Left lung (tissue), 14 donors: ENCODE measurements at places on chromosomes 4 and X.

GRCh38 chrX:87518504-87518903, 902 bp downstream of the KLHL4 start:
- no peak overlapping the region for H3K27ac ChIP-seq
- peak overlapping the region; percentile 4 for H3K4me3 ChIP-seq
- H3K27me3 ChIP-seq = no peaks in the 10 kb centered on the region
- no peaks in the 10 kb centered on the region for H3K36me3 ChIP-seq

DNA sequence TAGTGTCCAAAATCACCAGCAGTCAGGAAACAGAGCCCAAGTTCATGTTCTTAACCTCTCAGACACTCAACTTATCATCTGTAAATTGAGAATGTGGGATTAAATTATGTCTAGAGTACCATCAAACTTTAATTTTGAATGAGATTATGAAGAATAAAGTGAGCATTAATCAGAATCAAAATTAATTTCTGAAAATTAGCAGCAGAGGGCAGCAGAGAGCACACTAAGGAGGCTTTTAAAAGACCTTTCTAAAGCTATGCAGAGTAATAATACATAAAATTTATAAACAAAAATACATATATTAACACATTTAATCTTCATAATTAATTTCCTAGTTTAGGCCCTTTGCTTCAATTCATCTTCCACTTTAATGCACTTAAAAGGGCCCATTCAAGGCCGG, 7.1 kb downstream of the TASL start:
- no peaks in the 10 kb centered on the region for H3K4me1 ChIP-seq
- no peak overlapping the region for H3K4me3 ChIP-seq
- H3K27ac ChIP-seq = no peak overlapping the region
- no peaks in the 10 kb centered on the region for H3K27me3 ChIP-seq
- no peak for DNase-seq

DNA sequence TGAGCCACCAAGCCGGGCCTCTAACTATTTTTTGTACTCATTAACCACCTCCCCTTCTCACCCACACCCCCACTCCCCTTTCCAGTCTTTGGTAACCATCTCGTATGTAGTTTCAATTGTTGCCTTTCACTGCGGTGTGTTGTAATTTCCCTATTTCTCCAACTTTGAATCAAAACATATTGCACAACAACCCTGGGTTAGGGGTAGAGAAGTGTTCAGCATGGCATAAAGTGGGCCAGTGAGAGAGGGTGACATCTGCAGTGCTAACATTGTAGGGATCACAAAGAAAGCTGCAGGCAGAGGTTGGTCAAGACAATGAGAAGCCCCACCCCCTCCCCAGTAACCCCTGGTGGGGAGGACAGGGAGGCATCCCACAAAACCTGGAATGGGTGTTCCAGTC, 92.7 kb downstream of the SPATA18 start:
- no peak overlapping the region for H3K27ac ChIP-seq
- no peaks in the 10 kb centered on the region for H3K4me1 ChIP-seq

- peak within 1 kb of the TSS; percentile 61 for H3K4me3 ChIP-seq
- H3K36me3 ChIP-seq = no peaks in the 10 kb centered on the region
- peaks cover 4% of the 10 kb centered on the region for H3K27me3 ChIP-seq
- no peak for DNase-seq
These were observed at the start of gene MAOA for GRCh38 chrX:43656005-43656494. MAOA (plus strand) TSS chrX:43656299; CDS start chrX:43656342, 43 bp downstream.

- no peaks in the 10 kb centered on the region for H3K27me3 ChIP-seq
- H3K4me1 ChIP-seq = no peaks in the 10 kb centered on the region
- no peak overlapping the region for H3K4me3 ChIP-seq
- H3K27ac ChIP-seq = no peak overlapping the region
These were observed 72.3 kb downstream of the PAK3 start for GRCh38 chrX:111168314-111168713.

GRCh38 chr4:164892018-164892417, 15.0 kb downstream of the APELA start:
- no peak for DNase-seq
- no peaks in the 10 kb centered on the region for H3K27me3 ChIP-seq
- H3K4me3 ChIP-seq = no peak overlapping the region
- no peaks in the 10 kb centered on the region for H3K36me3 ChIP-seq

DNA sequence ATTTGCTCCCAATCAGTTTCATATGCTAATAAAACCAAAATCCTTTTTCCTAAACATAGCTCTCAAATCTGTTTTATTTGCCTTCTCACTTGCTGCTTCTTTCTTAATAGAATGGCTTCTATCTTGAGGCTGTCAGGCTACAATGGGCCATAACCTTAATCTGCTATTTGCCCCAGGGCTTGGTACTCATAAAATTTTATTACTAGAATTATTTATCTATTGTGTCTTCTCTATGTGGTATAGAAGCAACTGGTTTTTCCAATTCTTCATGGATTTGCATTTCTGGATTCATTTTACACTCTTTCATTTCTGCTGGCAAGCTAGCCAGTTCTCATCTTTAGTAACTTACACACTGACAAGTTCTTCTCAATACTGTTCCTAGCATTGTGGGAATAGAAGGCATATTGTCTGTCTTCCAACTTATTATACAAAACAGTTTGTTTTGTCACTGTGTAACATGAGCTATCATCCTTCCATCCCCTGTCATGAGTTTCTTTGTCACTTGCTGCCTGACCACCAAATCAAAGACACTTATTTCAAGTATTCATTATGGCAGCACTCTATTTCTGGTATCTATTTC, 96.6 kb upstream of the KCNIP4 start:
- no peaks in the 10 kb centered on the region for H3K36me3 ChIP-seq
- no peaks in the 10 kb centered on the region for H3K4me1 ChIP-seq
- no peaks in the 10 kb centered on the region for H3K27me3 ChIP-seq
- H3K27ac ChIP-seq = no peak overlapping the region
- H3K4me3 ChIP-seq = no peak overlapping the region
- DNase-seq = no peak

DNA sequence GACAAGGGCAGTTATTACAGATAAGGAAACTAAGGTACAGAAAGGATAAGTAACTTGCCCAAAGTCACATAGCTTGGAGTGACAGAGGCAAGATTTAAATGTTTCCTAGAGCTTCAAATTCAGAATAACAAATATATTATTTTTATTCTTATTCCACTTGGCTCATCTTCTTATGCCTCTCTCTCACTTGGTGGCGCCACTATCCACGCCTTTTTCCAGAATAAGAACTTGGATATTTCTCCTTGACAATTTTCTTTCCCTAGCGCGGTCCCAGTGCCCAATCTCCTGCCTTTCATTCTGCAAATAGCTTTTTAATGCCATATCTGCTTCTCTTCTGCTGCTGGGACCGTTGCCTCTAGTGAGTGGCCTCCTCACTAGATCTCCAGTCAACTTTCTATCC, 78.5 kb downstream of the MSN start:
- no peak overlapping the region for H3K27ac ChIP-seq
- no peak for DNase-seq
- no peaks in the 10 kb centered on the region for H3K27me3 ChIP-seq
- H3K36me3 ChIP-seq = no peaks in the 10 kb centered on the region
- no peaks in the 10 kb centered on the region for H3K4me1 ChIP-seq

DNA sequence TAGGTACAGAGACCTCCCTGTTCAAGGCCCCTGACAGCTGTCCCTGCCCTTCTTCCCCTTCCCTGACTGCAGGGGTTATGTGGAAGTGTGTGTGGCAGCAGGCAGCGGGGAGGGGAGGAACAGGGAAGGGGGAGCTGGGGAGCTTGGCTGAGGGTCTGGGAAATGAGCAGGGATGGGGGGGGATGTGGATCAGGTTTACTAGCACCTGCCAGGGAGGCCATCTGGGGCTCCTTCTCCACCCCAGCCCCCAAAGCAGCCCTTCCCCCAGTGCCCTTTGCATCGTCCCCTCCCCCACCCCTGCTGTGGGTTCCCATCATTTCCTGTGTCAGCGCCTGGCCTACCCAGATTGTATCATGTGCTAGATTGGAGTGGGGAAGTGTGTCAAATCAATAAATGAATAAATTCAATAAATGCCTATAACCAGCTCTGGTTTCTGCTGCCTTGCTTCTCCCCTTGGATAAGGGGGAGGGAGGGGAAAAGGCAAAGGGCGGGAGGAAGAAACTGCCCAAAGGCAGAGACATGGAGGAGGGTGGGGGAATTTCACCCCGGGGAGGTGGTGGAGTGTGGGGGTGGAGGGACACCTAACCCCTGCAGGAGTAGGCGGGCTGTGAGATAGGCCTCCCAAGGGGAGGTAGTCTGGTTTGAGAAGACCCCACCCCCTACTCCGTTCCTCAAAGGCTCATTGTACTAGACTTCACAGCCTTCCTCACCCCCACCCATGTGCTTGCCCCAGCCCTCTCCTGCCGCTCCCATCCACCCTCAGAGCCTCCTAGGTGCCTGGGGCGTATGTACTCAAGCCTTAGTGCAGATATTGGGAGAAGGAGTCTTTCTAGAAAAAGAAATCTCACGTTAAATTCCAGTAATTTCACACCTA, 3.2 kb downstream of the CXorf65 start:
- peak; percentile 40 for DNase-seq
- peaks cover 3% of the 10 kb centered on the region for H3K4me1 ChIP-seq
- H3K27ac ChIP-seq = peak overlapping the region; percentile 61

DNA sequence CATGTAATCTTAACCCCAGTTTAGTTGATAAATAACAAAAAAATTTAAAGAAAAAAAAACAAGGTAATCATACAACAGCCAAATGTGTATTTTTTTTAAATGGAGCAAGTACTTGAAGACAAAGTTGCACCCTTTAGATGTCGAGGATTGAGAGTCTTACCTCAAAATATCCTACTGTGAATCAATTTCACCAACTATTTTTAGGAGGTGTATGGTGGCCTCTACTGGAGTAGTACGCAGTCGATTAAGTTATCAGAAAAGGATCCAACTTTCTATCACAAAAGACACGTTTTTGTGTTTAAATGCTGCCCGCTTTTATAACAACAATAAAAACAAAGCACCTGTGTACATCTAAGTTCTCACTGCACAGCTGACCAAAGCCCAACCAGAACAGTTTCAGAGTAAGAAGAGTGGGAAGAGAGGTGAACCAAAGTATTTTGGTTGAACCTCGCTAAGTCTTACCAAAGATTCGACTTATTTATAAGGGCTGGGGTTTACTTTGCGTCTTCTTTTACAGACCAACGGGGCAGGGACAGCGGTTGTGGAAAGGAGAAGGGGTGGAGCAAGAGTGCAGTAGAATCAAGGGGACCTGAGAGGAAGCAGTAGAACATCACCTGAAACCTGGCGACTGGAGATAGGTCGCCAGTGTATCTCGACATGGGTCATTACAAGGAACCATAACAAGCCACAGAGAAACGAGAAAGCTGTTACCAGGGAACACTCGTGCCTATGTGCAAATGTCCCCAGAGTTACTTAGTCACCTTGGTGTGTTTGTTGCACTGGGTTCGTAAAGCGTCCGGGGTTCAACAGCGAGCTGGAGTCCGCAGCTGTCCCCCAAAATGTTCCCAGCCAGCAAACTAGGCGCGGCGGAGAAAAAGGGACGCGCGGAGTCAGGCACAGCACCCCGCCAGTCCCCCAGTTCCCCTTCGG, 1.1 kb downstream of the RPS6KA6 start:
- no peak for DNase-seq
- peak overlapping the region; percentile 33 for H3K4me3 ChIP-seq
- no peaks in the 10 kb centered on the region for H3K36me3 ChIP-seq
- H3K27me3 ChIP-seq = peaks cover 19% of the 10 kb centered on the region
- no peaks in the 10 kb centered on the region for H3K4me1 ChIP-seq

GRCh38 chr4:157280673-157281072, 60.1 kb downstream of the GRIA2 start:
- no peak for DNase-seq
- no peak overlapping the region for H3K4me3 ChIP-seq
- H3K27me3 ChIP-seq = no peaks in the 10 kb centered on the region
- H3K4me1 ChIP-seq = no peaks in the 10 kb centered on the region

DNA sequence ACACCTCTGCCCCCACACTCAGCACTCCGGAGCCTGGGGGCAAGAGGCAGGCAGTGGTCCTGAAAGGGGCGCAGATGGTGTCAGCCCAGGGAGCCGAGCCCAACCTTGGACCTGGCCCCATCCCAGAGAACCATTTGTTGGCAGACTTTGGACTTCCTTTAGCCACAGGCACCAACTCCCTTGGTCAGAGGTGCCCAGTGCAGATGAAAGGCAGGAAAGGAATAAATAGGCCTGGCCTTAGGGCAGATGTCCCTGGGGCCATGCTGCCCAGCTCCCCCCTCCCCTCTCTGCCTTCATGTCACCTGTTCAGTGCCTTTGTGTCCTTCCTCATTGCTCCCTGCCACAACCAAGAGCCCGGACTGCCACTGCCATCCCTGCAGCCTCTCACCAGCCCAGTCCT, 52.8 kb downstream of the SEL1L3 start:
- no peak for DNase-seq
- peaks cover 19% of the 10 kb centered on the region for H3K4me1 ChIP-seq
- H3K27ac ChIP-seq = no peak overlapping the region
- H3K36me3 ChIP-seq = peaks cover 9% of the 10 kb centered on the region
- H3K4me3 ChIP-seq = no peak overlapping the region
- no peaks in the 10 kb centered on the region for H3K27me3 ChIP-seq

DNA sequence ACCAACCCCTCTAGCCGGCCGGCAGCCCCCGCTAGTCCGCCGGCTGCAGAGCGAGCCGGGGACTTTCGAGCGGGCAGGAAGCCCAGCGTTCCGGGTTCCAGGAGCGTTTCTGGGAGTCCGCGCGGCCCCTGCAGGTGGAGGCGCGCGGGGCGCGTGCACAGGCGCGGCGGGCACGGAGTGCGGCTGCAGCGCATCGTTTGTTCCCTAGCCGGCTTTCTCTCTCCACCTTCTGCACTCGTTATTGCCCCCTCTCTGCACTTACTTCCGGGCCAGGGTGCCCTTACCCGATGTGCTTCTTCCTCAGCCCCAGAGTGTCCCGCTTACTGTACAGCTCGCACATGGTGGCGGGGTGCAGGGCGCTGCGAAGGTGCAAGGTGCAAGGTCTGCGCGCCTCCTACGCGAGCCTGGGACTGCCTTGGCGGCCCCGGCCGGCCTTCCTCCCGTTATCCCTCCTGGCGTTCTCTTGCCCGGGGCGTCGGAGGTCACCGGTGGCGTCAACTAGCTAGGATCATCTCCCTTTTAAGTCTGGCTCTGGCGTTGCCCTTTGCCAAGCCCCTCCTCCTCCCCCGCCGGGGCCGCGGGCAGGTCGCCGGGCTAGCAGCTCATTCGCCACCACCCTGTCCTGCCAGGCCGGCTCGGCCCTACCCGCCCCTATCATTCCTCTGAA, at the start of gene ETNPPL:
Gene ETNPPL (minus strand): TSS at position 495 of the 667 bp plus-strand sequence. CDS start 155 bp downstream, at position 340.
- peaks cover 79% of the 10 kb centered on the region for H3K27me3 ChIP-seq
- peak within 1 kb of the TSS; percentile 34 for H3K4me3 ChIP-seq
- H3K4me1 ChIP-seq = peaks cover 4% of the 10 kb centered on the region
